CD8-positive, alpha-beta T cell (primary cell): ENCODE measurements at places on chromosomes 6 and 20.

DNA sequence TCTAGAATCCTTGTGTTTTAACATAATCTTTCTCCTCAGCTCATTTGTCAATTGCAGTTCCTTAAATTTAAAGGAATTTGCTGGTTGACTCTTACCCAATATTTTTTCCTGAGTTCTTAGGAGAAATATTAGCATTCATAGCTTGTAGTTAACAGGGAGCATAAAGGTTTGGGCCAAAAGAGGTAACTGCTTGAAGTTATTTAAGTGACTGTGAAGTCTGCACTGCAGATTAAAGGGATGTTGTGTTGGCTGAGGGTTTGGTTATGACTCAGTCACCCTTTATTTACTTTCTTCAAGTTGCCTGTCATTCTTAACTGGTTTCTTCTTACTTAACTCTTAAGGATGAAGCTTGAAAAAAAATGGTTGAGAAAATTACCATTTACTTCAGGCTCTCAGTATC lies 220.3 kb upstream of the LAMP5 start:
- no peak for DNase-seq

DNA sequence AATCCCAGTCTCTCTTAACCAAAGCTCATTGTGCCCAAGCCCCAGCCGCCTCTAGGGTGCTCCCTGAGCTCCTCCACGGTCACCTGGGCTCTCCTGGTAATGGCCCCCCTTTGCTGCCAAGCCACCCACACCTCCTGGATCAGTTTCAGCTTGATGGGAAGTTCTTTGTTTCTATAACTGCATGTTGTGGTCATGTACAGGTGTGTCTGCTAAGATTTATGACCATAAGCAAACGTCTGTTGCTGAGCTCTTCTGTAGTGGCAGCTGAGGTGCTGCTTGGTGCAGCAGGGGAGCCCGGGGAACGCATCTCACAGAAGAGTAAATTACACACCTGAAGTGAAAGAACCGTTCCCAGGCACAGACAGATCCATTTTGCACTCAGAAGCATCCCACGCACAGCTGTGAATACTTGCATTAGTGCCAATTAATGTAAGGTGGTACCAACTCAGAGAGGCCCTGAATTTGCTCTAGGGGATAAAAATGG lies 194.6 kb upstream of the ARID1B start:
- DNase-seq = no peak

- no peak for DNase-seq
Measured at GRCh38 chr20:24723186-24723585, 225.9 kb upstream of the CST7 start.

GRCh38 chr6:165439928-165440554 lies 130.6 kb upstream of the C6orf118 start:
- DNase-seq = no peak

GRCh38 chr20:23331450-23332350 lies 18.9 kb upstream of the NXT1 start:
- DNase-seq = no peak
